ENCODE measurements at places on chromosomes 4 and X.

- DNase-seq, result no peak
Measured at GRCh38 chr4:4689694-4690440, 148.0 kb upstream of the STX18 start.

GRCh38 chrX:115311601-115312001 is 22.1 kb downstream of the LUZP4 start:
- no peak for DNase-seq

DNA sequence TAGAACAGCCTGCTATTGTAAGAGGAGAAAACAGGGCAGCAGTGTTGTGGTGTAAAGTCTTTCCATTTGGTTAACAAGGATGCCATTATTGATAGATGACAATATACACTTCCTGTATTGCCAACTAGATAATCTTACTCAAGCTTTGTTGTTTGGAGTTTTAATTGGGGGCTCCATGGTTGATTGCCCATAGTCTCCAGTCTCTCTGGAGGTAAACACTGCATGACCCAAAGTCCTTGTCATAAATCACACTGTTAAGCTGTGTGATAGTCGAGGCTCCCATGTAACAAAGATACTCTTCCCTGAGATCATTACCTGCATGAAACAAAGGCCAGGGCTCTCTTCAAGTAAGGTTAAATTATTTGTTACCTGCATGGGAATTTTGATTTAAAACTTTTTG is 394.6 kb downstream of the C4orf33 start:
- DNase-seq, result no peak

DNA sequence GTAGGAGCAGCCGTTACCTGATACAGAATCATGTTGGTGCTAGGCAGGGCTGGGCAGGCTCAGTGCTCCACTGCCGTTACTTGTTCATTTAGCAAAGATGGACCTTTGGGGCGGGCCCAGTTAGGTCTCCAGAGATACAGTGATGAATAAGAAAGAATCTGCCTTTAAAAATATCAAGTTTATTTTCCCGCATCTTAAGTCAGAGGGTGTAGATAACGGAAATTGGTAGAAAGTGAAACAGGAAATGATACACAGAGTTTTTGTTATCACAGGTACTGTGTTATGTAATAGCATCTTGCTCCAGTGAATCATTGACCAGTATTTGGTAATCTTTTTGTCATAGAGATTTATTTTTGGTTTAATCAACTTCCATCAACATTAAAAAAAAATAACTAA is 5.5 kb downstream of the TMEM131L start:
- no peak for DNase-seq

GRCh38 chrX:132488180-132488705 is 595 bp downstream of the MBNL3 start:
- no peak for DNase-seq

GRCh38 chrX:11575332-11575731 is 90.4 kb downstream of the ARHGAP6 start:
- no peak for DNase-seq

- DNase-seq, result no peak
Measured at GRCh38 chrX:102966701-102967100, 29.6 kb downstream of the RAB40AL start.

DNA sequence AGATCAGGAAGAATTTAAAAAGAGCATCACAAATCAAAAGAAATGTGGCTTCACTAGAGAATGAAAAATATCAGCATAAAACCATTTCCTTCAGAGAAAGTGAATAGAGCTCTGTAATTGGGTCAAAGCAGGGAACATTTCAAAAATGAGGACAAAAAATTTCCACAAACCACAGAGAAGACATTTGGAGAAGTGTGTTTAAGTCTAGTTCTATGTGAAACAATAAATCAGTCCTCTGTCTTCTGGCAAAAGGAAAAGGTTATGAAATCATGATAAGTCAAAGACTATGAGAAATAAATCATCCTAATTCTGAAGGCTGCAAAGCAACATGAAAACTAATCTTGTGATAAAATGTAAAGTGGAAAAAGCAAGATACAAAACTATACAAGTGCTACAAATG is 27.9 kb downstream of the SMPX start:
- DNase-seq, result no peak

DNA sequence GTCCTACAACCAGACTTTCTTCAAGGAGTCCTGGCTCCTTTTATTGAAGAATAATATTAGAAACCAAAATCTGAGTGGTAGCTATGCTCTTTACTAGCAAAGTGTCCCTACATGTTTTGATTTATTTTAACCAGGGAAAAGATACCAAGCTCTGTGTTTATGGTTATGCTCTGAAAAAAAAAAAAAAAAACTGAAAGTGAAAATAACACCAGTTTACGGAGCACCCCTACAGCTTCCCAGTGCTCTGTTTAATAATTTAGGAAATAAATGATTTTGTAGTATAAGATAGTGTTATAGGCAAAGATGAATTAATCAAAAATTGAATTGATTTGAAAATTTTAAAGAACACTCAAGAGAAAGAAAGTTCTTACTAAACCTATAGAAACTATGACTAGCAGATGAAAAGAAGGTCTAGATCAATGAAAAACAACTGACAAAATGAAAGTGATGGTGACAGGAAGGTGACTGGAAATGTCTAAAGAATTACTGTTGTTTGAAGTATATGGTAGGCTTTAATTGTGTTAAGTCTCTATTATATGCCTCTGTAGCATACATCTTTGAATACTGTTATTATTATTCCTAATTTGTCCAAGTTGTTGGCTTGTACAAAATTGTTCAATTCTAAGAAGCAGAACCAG is 1698.4 kb upstream of the PCDH10 start:
- no peak for DNase-seq

GRCh38 chrX:39144956-39145355 is 343.7 kb downstream of the MID1IP1 start:
- no peak for DNase-seq

DNA sequence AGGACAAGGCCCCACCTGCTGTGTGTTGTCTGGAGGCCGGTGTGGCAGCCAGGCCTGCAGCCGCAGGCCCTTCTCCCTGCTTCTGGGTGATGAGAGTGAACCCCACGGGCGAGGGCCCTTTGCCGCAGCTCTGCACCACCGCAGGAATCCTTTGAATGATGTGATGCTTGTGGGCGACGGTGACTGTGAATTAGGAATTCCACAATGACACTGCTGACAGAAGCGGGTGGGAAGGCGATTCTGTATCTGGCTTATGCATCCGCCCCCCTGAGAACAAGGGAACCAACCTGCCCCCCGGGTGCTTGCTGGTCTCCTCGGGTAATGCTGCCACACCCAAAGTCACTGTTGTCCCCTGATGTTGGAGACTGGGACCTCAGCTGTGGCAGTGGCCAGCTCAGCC is 19.5 kb upstream of the MAN2B2 start:
- no peak for DNase-seq

GRCh38 chr4:24607334-24607733 is 23.0 kb upstream of the DHX15 start:
- DNase-seq, result no peak

DNA sequence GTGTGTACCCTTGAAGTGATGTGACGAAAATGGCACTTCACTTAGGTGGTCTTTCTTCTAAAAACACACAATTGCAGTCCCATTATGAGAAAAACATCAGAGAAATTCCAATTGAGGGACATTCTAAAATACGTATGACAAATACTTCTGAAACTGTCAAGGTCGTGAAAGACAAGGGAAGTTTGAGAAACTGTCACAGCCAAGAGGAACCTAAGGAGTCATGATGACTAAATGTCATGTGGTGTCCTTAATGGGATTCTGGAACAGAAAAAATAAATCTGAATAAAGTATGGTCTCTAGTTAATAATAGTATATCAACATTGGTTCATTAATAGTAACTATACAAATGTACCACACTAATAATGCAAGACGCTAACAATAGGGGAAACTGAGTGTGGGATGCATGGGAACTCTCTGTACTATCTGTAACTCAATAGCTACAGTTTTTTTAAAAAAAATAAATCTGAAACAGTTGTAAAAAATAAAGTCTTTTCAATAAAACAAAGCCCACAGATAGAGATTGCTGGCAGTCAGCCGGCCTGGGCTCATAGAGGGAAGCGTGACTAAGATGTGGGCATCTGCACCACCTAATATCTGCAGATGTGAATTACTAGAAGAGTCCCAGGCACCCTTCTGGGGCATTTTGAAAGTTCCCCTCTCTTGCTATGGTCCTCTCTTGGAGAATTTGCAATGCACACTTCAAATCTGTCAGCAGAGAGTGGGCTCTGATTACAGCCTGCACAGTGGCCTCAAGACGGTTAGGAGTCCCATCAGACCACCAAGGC is 47.6 kb downstream of the MID1IP1 start:
- no peak for DNase-seq

DNA sequence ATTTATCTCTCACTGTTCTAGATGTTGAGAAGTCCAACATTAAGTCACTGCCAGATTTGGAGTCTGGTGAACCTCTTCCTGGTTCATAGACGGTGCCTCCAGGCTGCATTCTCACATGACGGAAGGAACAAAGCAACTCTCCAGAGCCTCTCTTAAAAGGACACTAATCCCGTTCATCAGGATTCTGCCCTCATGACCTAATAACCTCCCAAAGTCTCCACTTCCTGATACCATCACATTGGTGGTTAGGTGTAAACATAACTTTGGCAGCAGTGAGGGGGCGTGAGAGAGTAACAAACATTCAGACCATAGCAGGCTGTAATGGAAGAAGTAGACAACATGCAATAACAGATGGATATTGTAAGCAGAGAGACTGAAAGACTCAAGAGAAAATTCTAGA is 388.6 kb downstream of the PDHA2 start:
- no peak for DNase-seq

GRCh38 chr4:94175553-94176261 is 32.0 kb upstream of the SMARCAD1 start:
- DNase-seq, result no peak

Measured in H54 (cell line).